ENCODE measurements at places on chromosomes 1 and 21.

DNA sequence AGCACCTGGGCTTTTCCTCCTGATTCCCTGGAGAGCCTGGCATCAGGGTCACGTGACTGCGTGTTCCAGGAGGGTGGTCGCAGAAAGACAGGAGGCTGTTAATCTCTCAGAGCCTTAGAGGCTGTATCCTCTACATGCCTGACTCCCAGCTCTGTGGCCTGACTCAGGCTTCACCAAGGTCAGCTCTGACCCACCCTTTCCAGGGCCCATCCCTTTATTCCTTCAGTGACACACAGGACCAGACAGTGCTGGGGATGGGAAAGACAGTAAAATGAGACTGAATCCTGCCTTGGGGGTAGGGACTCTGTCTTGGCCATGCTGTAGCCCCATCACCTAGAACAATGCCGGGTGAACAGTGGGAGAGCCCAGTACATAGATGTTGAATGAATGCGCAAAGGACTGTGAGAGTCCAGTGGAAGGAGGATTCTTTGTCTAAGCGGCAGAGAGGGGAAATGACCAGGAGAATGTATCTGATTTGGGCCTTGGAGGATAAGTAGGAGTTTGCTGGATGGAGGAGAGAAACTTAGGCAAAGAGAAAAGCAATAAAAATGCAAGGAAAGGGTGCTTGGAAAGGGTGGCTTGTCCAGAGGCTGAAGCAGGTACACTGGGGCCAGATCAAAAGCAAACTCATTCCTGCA lies 33.0 kb downstream of the EPHX1 start:
- no peak for DNase-seq

DNA sequence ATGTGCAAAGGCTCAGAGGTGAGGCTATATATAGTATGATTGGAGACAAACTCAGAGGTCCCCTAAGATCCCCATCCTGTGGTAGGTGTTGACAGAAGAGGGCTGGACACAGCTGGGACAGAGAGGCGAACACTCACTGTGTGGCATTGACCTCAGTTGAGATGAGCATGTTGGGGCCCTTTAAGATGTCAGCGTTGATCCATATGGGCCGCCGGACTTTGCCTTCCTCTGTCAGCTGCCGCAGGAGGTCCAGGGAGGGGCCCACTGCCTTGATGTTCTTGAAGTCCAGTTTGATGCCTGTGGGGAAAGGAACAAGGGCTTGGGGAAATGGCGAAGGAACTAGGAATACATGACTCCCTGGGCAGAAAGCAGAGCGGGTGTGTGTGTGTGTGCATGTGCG lies 8.8 kb downstream of the FAM151A start:
- no peak for DNase-seq

DNA sequence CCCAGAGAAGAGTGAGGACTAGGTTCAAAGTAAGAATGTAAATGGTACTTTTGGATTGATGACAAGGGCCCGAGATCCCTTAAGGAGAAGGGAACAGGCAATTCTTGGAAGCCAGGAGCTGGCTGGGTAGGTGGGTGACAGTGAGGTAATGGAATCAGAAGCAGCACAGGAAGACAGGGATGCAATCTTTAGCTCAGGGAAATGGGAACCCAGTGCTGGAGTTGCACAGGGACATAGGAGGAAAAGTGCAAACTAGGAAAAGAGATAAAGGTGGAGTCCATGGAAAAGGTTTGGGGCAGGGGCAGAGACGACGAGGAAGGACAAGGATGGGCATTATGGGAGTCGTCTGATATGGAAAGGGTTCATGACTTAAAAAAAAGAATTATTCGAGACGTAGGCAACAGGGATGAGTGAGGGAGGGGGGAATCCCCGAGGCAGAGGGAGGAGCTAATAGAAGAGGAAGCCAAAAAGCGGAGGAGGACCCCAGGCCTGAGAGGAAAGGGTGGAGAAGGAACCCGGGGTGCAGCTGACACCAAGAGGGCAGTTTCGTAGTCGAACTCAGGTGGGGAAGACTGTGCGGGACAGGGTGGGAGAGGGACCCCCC lies 495 bp downstream of the PI4KB start:
- DNase-seq: peak; percentile 73

GRCh38 chr1:243791586-243792267 lies 58.3 kb downstream of the AKT3 start:
- no peak for DNase-seq

DNA sequence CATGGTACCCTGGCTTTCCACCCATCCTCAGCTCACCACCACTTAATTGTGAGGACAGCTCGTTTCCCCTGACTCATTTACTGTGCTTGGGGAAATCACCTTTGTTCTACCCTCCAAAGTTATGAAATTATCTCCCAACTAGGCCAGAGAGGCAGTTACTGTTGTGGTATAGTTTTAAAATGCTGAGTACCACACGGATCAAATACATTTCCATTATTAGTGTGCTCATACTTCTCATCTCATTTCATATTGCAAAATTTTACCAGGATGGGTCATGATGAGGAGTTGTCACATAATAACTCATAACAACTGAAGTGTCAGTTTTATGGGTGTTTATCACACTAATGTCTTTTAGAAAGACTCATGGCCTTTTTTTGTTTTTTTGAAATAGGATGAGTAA lies 9.2 kb upstream of the OR2B11 start:
- DNase-seq: no peak

DNA sequence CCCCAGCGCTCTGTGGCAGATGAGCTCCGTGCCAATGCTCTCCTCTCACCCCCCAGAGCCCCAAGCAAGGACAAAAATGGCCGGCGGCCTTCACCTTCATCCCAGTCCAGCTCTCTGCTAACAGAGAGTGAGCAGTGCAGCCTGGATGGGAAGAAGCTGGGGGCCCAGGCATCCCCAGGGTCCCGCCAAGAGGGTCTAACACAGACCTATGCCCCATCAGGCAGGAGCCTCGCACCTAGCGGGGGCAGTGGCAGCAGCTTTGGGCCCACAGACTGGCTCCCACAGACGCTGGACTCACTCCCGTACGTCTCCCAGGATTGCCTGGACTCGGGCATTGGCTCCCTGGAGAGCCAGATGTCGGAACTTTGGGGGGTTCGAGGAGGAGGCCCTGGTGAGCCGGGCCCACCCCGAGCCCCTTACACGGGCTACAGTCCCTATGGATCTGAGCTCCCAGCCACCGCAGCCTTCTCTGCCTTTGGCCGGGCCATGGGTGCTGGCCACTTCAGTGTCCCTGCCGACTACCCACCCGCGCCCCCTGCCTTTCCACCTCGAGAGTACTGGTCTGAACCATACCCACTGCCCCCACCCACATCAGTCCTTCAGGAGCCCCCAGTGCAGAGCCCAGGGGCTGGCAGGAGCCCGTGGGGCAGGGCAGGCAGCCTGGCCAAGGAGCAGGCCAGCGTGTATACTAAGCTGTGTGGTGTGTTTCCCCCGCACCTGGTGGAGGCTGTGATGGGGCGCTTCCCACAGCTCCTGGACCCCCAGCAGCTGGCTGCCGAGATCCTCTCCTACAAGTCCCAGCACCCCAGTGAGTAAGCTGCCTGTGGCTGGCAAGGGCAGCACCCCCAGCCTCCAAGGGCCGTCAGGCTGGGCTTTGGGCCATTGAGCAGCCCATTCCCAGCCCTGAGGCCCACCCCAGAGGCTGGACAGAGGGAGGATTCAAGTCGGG lies 8.7 kb downstream of the ZC3H12A start:
- DNase-seq: no peak
